ENCODE measurements at places on chromosomes 1 and 21. TPM values are rescaled to one million over a fixed set of nuclear protein-coding genes. Genes with fewer than 3 reads are reported as not detected.

GRCh38 chr21:40618191-40618973 is 228.6 kb downstream of the DSCAM start:
- no peak for DNase-seq

DNA sequence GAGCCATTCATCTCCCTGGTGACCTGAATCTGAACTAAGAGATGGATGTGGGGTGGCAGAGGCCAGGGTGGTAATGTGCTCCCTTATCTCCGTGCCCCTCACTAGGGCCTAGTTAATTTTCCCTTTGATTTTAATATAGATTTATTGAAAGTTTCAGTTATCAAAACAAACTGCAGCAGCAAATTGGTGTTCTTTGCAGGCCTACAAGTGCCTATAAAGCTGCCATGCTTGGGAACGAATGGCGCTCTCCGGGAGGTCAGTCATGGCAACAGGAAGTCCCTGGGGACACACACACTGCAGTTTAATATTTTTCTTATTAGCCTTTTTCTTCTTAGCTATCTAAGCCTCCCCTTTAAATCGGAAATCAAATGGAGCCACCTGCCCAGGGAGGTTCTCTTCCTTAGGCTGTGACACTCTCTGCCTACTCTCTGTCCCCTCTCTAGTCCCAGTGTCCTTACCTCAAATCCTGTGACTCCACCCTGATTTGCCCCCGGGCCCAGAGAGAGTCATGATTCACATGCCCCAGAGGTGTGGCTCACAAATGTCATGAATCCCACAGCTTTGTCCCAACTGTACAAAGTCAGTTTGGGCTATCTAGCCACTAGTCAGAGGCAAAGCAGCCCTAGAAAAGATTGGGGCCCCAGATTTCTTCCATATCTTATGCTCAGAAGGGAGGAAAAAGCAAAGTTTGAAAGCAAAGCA is 4.3 kb upstream of the ERI3 start:
- no peak for DNase-seq

GRCh38 chr1:113042285-113043143 is 30.5 kb upstream of the LRIG2 start:
- DNase-seq: peak; percentile 61

DNA sequence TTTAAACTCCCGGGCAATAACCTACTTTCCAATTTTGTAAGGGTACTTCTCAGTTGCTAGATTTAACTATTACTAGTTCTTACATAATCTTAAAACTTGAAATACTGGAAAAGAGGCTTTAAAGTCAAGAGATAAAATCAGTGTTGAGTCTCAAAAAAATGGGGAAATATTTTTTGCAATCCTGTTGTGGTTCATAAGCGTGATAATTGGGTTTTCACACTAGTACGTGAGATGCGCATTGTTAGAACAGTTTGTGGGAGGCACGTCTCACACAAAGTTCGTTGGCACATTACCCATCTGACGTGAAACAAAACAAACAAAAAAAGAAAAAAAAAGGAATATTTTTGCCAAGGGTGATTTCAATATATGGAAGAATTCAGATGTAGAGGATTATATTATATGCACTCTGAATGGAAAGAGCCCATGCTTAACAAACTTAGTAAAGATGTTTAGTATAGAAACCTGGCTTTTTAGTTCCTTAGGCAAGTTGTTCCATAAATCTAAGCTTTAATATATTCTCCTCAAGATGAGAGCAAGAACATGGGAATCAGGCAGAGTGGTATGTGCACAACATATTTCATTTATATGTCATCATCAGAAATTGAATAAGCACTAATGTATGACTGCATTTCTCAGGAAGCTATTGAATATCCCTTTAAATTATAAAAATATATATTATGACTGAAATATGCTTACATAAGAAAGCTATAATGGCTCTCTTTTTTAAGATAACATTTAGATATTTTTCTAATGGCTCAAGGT is 73.9 kb upstream of the TNFSF4 start:
- DNase-seq: no peak

DNA sequence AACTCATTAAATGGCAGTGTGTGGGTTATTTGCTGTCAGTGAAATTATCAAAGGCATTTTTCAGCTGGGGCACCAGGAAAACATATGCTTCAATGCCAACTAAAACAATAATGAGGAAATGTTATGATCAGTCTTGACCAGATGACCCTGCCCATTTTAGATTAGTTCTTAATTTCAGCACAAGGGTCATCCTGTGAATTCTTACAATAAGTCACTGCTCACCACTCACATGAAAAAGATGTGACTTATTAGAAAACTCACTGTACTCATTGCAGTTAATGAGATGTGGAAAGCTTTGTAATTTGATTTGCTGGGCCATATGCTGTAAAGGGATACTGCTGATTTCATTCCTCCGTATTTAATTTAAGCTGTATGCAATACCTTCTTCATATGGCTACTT is 178.5 kb upstream of the LMO4 start:
- no peak for DNase-seq

- DNase-seq: no peak
These were observed 250.6 kb downstream of the SPATA17 start for GRCh38 chr1:217881607-217882332.

DNA sequence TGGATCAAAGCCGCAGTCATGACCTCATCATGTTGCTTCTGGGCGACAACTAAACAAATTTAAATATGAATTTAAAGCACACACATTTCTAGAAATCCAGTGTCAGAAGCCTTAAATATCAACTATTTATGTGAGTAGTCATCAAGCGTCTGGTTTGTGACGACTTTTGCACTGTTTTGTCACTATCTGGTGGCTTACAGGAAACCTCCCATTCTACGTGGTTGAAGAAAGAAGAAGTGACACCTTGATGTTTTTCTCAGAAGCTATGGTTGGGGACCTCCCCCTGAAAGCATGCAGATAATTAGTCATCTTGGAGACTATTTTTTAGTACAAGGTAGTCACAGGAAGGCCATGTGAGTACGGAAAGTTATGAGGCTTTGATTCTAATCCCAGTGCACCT is 58.5 kb downstream of the TENT5C start:
- DNase-seq: no peak

DNA sequence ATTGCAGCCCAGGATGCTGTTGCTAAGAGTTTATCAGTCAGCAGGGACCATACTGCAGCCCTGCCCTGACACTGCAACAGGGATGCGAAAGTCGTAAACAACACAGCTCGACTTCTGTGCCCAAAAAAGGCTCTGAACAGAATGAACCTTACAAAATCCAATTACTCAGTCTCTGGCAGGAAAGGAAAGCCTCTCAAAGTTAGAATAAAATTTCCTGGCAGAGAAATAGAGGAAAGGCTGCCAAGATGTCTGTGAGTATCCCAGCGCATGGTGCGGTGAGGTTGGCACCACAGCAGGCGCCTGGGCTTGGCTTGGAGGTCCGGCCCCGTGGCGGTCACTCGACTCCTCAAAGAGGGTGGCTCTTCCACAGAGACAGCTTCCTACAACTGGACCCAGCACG is 185.8 kb downstream of the PCP4 start:
- no peak for DNase-seq

Gene KRTAP12-3
- polyA plus RNA-seq: not detected

Gene DNAH14
- polyA plus RNA-seq: 14.2 TPM

Gene CATSPERE
- polyA plus RNA-seq: 3.0 TPM

Gene SPATA21
- polyA plus RNA-seq: 0.08 TPM

Data from right lung (tissue), 10 donors.